Fibroblast of the aortic adventitia (primary cell): ENCODE measurements at places on chromosomes 2 and 18. TPM values are rescaled to one million over a fixed set of nuclear protein-coding genes. Genes with fewer than 3 reads are reported as not detected.

The TET3 gene
- total RNA-seq = 2.4 and 6.1 TPM in 2 replicates

DNA sequence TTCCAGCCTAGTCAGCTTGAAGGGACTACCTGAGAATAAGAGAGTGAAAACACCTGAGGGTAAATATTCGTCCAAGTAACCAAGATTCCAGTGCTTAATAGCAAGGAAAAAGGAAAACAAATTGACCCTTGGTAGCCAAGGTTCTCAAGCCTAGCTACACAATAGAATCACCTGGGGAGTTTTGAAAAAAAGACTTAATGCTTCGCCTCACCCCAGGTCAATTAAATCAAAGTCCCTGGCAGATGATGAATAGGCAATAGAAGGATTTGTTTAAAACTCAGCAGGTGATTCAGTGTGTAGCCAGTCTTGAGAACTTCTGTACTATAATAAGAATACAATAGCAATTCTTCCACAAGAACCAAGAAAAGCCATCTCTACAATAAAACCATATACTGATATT lies 500.2 kb downstream of the XIRP2 start:
- no peak for DNase-seq

The ERMN gene
- 0.18 TPM in 1 of 2 replicates, not detected in the other for total RNA-seq

DNA sequence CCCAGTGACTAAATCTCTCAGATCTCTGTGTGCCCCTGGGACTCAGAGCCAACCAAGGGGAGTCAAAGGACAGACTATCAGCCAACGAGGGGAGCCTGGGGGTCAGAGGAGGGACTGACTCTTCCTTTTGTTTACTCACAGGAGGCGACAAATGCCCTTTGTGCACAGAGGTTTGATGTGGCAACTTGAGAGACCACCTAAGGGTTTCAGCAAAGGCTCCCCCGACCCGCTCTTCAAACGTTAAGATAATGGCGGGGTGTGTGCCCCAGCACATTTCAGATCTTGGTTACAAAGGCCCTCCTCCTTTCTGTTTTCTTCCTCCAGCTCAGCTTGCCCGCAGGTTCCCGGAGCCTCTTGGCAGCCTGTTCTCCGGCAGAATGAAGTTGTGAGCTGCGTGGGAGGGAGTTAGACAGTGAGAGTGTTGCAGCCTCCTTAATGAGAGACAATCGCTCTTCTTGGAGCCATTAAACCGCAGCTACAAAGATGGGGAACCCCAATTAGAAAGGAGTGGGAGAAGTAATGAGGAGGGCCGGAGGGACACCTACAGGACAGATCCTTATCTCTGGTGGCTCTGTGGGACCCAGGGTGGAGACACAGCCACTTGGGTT lies 76.2 kb downstream of the KIAA2012 start:
- peak; percentile 79 for DNase-seq
